ENCODE measurements at places on chromosomes 13 and 19.

GRCh38 chr13:32267836-32268439 is 47.2 kb downstream of the ZAR1L start:
- DNase-seq = peak; percentile 67

GRCh38 chr13:106927421-106927820 is 359.5 kb upstream of the ARGLU1 start:
- no peak for DNase-seq

DNA sequence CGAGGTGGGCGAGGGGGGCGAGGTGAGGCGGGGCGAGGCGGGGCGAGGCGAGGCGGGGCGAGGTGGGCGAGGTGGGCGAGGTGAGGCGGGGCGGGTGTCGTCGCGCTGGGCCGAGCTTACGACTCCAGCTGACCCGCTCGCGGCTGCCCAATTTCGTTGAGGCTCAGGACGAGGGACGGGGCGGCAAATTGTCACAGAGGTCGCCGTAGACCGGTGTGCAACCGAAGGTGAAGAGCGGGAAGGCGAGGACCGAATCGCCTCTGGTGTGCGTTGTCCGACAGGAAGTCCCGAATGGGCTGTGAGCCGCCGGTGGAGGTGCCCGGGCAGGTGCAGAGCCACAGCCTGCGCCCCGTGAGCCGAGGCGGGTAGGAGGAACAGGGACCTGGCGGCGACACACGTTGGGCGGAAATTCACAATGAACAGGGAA is at the start of gene LACC1:
Gene LACC1, plus strand, starts transcription at position 150 of the 427 bp plus-strand sequence. CDS start 1,082 bp downstream, outside the sequence.
- DNase-seq = no peak

GRCh38 chr19:40461669-40462221 is 3.8 kb downstream of the BLVRB start:
- no peak for DNase-seq

GRCh38 chr13:34944751-34945150 is 2.7 kb downstream of the NBEA start:
- no peak for DNase-seq

GRCh38 chr13:75196147-75196837 is 285.7 kb downstream of the TBC1D4 start:
- no peak for DNase-seq

GRCh38 chr19:43469160-43469480 is 3.7 kb upstream of the LYPD3 start:
- no peak for DNase-seq

- DNase-seq = no peak
These were observed 1.5 kb downstream of the ONECUT3 start for GRCh38 chr19:1754636-1755466.

DNA sequence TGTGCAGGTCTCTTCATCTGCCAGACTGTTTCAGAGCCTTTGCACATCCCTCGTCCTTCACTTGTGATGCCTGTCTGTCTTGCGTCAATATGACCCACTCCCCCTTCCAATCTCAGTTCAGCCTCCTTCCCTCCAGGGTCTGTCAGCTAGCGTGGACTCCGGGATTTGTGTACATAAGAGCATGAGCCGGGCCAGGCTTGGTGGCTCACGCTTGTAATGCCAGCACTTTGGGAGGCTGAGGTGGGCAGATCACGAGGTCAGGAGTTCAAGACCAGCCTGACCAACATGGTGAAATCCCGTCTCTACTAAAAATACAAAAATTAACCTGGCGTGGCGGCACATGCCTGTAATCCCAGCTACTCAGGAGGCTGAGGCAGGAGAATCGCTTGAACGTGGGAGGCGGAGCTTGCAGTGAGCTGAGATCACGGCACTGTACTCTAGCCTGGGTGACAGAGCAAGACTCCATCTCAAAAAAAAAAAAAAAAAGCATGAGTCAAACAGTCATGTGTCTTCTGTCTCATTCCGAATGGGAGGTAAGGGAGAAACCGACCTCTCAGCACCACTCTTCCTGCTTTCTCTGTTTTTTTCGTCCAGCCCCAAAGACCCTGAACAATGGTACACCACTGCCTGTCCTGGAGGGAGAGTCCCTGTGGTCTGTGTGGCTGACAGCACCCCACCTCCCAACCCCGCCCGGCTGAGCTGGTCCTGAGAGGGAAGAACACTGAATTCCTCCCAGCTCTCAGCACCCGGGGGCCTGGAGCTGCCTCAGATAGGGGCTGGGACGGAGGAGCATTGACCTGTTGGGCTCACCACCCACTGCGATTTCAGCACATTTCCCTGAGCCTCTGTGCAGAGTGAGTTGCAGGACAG is 2.4 kb upstream of the SIGLEC9 start:
- no peak for DNase-seq

- no peak for DNase-seq
These were observed 49.2 kb upstream of the RGCC start for GRCh38 chr13:41408121-41408520.

DNA sequence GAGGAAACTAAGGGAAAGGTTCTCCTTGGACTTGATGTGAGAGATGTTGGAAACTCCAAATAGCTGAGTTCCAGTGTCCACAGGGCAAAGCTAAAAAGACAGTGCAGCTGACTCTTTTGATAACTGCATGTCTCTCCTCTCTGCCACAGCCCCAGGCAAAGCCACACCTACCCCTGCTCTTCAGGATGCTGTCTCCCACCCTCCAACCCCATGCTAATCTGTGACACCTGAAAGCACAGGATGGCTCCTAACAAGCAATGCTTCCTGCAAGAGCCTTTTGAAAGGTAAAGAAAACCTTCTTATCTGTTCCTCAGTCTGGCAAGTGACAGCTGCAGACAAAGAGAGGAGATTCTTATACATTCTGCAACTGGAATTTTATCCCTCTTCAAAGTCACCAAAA is 14.5 kb downstream of the SLC46A3 start:
- no peak for DNase-seq

- no peak for DNase-seq
These were observed 4.9 kb upstream of the CERS1 start for GRCh38 chr19:18900700-18901481.

- DNase-seq = no peak
These were observed 25.5 kb downstream of the OR7A5 start for GRCh38 chr19:14809272-14810057.

DNA sequence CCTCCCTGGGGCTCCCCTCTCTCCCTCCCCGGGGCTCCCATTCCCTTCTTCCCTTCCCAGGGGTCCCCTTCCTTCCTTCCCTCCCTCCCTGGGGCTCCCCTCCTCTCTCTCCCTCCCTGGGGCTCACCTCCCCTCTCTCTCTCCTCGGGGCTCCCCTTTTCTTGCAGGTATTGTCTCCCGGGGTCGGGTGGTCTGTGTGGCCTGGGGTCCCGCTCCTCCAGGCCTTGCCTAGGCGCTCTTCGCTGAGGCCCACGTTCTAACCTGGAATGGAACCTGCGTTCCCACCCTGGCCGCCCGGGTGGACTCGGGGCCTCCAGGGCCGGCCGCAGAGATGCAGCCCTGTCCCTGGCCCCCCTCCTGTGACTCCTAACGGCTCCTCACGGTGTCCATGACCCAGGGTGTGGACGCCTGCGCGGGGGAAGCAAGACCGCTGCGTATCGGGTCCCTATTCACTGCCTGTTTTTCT is 940 bp upstream of the DCUN1D2 start:
- DNase-seq = no peak

DNA sequence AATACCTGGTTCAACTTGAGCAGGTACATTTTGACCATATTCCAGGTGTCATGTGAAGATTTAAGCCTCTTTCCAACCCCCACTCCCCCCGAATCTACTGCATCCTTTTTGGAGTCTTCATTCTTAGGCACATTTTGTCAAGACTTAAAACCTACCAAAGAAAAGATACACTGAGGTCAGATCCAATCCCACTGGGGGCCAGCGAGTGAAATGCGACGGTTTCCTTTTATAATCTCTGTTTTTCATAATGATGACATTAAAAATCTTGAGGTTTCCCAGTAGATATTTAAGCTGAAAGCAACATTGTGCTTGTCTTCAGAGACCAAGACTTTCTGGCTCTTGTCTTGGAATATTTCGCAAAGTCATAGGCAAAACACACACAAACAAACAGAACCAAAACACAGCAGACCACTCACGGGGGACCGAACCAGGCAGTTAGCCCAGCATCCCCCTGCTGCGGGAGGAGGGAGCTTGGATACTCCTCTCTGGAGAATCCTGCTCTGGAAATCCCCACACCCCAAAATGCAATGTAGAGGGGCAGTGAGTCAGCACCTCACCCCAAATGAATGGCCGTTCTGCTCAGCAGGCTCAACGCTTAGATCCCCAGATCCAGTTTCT is 506 bp upstream of the GAS6 start:
- DNase-seq = no peak

DNA sequence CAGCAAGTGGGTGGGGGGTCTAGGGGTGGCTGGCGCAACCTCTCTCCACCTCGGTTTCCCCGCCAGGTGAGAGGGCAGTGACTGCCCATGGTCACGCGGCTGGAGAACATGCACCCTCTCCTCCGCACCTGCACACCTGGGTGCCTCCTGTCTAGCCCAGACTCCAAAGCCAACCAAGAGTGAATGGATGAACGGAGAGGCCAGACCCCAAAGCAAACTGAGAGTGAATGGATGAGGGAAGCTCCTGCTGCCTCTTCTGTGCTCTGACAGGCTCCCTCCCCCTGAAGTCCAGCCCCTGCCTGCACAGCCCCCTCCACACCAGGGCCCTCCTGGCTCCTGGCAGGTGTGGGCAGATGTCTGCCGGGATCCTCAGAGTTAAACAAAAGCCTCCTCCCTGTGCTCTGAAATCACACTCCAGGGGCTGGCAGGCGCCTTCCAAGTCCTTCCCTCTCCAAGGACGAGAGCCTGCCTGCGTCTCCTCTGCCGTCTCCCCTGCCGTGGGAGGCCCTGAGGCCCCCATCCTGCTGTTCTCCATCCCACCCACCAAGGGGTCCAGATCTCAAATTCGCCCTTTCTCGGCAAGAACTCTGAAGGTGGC is 2.2 kb downstream of the SBNO2 start:
- DNase-seq = no peak

GRCh38 chr19:641702-642101 is 2.0 kb downstream of the FGF22 start:
- DNase-seq = no peak

- DNase-seq = no peak
These were observed 1.8 kb downstream of the EXOSC5 start for GRCh38 chr19:41395355-41395754.

- peak; percentile 69 for DNase-seq
These were observed 106.8 kb upstream of the SPATA13 start for GRCh38 chr13:24053519-24054251.

DNA sequence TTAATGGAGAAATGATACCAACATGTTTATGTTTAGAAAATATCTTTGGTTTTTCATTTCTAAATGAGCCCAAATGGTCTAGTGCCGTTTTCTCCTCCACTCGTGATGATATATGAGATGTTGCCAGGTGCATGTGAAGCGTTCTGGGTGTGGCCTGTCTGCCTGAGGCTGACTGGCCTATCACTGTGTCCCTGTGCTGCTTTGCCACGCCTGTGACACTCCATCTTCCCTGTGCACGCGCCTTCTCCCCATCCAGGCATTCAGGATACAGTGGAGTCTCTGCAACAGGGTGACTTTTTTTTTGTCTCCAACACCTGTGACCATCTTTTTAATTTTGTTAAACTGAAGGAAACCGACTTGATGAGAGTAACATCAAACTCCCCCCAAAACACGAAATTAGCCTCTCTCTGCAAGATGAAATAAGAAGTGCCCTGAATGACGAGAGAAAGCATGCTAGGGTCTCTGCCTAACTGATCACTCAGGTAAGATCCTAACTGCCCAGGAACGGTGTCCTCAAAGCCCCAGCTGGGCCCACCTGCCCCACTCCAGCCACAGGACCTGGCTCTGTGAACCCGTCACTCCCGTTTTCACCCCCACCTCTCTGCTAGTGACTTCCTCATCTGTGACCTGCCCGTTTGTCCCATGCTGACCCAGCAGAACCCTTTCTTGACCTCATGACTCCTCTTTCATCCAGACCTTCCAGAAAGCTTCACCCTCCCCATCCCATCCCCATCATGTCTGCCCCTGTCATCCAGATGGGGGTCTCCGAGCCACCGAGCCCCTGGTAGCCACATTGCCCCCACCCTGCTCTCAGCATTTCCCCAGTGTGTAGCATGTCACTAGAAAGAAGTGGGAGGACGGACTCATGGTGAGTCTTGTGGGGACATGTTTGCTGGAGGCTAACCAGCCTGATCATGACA is 33.2 kb upstream of the TFDP1 start:
- no peak for DNase-seq

DNA sequence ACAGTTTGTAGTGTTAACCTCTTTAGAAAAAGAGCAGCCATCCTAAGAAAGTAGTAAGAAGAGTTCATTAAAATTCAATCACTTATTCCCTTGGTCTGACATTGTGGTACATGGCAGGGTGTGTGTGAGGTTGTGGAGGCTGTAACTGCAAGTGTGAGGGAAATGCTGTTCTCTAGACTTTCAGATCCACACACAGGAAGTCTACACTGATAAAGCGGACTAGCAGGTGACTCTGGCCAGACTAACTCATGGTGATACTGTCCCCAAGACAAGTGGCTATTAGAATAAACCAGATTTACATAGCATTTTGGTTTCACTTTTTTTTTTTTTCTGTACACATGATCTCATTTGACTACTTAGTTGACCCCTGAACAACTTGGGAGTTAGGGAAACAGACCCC is 10.0 kb downstream of the MTIF3 start:
- DNase-seq = no peak

GRCh38 chr19:12055784-12056183 is 3.0 kb upstream of the ZNF878 start:
- DNase-seq = no peak

DNA sequence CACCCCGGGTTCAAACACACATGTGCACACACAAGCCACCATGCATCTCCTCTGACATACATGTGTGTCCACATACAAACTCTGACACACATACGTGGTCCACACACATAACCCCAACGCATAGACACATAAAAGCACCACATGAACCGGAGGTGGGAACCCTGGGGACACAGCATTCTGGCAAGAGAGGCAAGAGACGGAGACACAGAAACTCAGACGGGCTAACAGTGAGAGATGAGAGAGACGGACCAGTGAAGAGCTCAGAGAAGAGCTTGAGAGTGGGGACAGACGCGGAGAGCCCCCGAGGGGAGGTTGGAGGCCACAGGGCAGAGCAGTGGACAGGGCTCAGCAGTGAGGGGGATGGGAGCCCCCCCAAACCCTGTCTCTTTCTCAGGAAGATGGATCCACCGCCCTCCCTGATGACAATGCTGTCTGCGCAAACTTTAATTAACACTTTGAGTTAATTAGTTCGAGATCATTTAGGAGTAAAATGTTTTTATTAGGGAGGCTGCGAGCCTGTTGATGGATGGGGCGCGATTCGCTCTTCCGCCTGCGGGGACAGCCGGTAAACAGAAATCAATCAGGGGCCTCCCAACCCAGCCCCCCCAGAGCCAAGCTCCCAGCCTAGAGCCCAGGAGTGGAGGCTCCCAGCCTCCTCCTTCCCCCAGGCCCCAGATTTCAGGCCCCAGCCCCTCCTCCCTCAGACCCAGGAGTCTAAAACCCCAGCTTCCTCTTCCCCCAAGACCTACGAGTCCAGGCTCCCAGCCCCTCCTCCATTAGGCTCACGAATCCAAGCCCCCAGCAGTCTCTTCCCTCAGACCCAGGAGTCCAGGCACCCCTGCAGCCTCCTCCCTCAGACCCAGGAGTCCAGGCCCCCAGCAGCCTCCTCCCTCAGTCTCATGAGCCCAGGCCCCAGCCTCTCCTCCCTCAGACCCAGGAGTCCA is 9.5 kb upstream of the ERFL start:
- DNase-seq = no peak

Measured in activated CD4-positive, alpha-beta T cell treated with anti-CD3 and anti-CD28 coated beads, Interleukin-2, amount 50 U/mL, for 48 hours (primary cell).